Tibial nerve (tissue), 4 donors: ENCODE measurements at places on chromosomes 1 and 21. TPM values are rescaled to one million over a fixed set of nuclear protein-coding genes. Genes with fewer than 3 reads are reported as not detected.

The FLG gene
- total RNA-seq = not detected

The PDZK1IP1 gene
- not detected for total RNA-seq

The APOBEC4 gene
- not detected for total RNA-seq

The LCE3D gene
- not detected for total RNA-seq

The VWA1 gene
- 146 TPM for total RNA-seq

The FMO3 gene
- 1.8 TPM for total RNA-seq

The OLFML2B gene
- total RNA-seq = 20.6 TPM

The IL6R gene
- 33.3 TPM for total RNA-seq

The ZBTB37 gene
- 14.2 TPM for total RNA-seq

The HTR1D gene
- 0.30 TPM for total RNA-seq

The PDC gene
- not detected for total RNA-seq

The RIT1 gene
- 18.8 TPM for total RNA-seq

The ATXN7L2 gene
- total RNA-seq = 6.5 TPM

The ADGRB2 gene
- total RNA-seq = 1.6 TPM
